Fibroblast of skin of back (primary cell): ENCODE measurements at places on chromosomes 4 and X.
A peak's percentile ranks its signal among the peaks of the same experiment; 100 is the strongest.

DNA sequence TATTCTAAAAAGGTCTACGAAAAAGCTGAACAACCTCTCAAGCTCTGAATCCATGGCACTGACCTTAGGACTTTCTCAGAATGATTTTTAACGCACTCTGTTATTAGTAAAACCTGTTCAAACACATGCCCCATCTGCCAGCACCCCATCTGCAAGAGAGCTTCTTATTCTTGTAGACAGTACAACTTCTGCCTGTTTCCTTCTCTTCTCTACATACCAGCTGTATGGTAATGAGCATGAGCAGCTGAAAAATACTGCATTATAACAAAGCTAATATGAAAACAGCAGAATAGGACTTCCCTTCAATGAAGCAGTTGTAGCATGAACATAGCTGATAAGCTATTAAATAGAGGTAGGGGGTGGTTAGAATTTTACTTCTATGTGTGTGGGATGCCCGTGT is 167.9 kb downstream of the FBXW7 start:
- DNase-seq = no peak

- no peak for DNase-seq
Observed at GRCh38 chr4:23333556-23333945, 556.3 kb downstream of the PPARGC1A start.

DNA sequence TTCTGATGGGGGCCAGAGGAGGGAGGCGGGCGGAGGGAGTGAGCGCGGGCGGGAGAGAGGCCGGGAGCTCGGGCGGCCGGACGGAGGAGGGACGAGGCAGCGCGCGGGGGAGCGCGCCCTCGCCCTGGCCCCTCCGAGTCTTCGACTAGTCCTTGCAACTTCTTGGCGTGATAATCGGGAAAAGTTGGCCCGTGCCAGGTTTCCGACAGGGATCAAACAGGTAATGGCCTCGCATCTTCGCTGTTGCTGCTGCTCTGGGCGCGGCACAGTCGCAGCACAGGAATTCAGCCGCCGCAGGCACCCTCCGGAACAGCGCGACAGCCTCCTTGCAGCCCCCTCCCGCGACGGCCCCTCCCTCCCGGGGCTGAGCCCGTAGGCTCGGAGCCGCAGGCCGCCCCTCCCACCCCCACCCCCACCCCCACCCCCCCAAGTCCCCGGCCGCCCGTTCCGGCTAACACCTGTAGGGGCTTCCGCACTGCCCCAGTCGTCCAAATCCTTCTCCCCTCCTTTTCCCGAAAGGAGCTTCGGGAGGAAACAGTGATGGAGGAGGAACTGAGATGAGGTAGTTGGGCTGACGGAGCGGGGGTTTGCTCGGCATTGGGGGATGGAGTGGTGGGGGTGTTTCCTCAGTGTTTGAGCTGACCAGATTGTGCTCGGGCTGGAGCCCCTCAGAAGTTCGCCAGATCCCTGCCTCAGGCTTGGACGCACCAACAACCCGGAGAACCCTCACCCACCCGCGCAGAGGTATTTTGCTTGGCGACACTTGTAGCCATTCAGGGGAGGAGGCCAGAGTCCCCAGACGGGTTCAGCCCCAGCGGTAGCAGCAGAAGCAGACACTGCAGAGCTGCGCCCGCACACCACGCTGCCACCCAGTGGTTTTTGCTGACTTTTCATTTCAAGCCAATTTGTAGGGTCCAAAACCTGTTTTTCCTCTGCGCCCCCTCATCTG is at the start of gene FGF13:
FGF13 (minus strand) TSS at position 319 of the 949 bp plus-strand sequence. CDS start 714 bp downstream, outside the sequence.
- DNase-seq = peak; percentile 38

DNA sequence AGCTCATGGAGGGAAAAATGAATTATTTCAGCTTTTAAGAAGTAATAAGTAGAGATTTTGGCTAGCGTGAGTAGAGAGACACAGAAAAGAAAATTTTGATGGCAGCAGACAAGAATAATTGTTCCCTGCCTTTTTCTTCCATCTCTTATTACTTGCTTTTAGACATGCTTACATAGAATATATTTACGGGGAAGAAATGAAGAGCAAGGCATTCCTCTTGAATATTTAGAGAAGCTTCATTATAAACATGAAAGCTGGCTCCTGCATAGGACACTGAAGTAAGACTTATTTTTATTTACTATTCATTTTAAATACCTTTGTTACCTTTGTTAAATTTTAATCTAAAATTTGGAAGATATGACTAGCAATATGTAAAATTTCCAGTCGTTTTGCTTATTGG is 32.2 kb downstream of the DCK start:
- no peak for DNase-seq

- DNase-seq = no peak
Observed at GRCh38 chrX:95539041-95539440, 1145.6 kb upstream of the DIAPH2 start.

DNA sequence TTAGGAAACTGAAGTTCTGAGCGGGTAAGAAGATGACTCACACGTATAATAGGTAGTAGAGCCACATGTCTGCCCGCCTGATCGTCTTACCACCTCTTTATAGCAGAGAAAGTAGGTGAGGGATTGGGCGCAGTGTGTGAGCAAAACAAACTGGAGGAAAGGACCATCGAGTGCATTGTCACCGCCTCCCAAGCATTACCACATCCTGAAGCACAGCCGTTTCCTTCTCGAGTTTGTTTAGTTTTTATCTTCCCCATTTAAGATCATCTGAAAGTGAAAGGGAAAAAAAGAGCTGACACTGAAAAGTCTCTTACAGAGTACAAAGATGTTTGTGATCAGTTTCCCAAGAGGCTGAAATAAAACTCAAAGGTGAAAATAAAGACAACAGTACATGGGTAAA is 14.8 kb downstream of the PDK3 start:
- DNase-seq = no peak

GRCh38 chrX:68694435-68695205 is 47.2 kb downstream of the STARD8 start:
- no peak for DNase-seq

GRCh38 chr4:104449537-104449936 is 45.2 kb downstream of the CXXC4 start:
- DNase-seq = no peak

- DNase-seq = no peak
Observed at GRCh38 chr4:155999725-156000124, 46.1 kb upstream of the CTSO start.

DNA sequence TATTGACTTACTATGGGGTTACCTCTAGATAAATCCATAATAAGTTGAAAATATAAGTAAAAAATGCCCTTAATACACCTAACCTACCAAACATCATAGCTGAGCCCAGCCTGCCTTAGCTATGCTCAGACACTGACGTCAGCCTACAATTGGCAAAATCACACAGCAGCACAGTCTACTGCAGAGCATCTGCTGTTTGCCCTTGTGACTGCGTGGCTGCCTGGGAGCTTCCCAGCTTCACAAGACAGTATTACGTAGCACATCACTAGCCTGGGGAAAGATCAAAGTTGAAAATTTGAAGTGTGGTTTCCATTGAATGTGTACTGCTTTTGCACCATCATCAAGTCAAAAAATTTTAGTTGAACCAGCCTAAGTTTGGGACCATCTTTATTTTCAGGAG is 8.8 kb downstream of the HTT-AS start:
- DNase-seq = no peak

DNA sequence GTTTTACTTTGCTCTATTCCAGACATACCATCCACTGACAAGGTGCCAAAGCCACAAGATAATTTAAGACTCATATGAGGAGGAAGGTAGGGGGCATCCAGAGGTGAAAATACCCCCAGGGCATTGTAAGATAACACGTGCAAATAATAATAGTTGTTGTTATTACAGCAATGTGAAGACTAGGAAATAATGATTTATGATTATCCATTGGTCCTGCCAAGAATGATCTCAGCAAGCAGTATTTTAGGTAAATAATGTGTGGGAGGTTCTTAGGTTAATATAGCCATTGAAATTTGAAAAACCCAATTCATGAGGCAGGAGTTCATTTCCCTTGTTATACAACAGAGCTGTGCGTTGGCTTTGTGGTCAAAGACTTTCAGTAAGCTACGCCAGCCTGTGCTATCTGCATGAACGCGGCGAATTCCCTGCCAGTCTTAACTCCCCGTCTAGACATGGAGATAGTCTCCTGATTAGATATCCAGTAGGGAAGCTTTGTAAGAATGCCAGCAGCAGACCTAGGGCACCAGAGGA is 47.2 kb upstream of the MXRA5 start:
- DNase-seq = peak; percentile 17

- no peak for DNase-seq
Observed at GRCh38 chr4:145298885-145299284, 118.5 kb upstream of the OTUD4 start.

DNA sequence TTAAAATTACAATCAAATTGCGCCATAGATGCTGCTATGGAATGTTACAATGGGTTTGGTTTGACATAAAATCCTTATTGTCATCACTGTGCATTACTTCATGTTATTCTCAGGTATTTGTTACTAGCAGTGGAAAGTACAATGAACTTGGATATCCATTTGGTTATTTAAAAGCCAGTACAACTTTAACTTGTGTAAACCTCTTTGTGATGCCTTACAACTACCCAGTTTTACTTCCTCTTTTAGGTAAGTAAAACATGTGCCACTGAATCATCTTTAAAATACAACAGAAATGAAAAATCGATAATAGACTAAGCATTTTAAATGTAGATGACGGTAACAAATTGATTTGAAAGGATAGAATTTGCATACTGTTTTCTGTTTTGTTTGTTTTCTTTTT is 35.6 kb downstream of the INTS6L start:
- no peak for DNase-seq

DNA sequence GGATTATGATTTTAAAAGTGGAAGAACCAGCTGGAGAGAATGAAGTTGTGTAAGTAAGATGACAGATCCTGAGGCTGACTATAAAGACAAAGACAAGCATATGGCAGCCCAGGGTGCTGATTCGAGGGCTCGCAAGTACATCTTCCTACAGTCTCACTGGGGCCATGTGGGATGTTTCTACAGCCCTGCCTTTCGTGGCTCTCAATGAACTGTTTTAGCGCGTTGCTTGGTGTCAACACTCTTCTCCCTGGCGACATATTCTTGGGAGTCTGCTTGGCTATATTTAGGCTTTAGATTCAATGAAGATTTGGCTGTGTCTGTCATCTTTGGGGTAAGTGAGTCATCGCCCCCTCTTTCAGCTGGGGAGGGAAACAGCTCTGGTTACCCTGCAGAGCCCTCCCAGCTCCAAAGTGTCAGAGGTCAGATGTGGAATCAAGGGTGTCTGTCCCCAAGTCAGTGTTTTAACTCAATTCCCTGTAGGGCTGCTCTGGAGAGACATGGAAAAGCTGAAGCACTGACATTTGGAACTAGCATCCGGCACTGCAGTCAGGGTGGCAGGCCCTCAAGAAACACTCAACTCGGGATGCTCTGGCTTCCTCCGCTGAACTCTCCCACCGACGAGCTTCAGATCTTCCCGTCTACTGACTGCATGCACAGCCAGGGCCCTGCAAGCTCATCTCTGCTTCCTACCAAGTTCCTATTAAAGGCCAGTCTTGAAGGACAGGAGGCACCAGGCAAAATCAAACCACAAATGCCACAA is 65.7 kb downstream of the GATB start:
- DNase-seq = no peak

DNA sequence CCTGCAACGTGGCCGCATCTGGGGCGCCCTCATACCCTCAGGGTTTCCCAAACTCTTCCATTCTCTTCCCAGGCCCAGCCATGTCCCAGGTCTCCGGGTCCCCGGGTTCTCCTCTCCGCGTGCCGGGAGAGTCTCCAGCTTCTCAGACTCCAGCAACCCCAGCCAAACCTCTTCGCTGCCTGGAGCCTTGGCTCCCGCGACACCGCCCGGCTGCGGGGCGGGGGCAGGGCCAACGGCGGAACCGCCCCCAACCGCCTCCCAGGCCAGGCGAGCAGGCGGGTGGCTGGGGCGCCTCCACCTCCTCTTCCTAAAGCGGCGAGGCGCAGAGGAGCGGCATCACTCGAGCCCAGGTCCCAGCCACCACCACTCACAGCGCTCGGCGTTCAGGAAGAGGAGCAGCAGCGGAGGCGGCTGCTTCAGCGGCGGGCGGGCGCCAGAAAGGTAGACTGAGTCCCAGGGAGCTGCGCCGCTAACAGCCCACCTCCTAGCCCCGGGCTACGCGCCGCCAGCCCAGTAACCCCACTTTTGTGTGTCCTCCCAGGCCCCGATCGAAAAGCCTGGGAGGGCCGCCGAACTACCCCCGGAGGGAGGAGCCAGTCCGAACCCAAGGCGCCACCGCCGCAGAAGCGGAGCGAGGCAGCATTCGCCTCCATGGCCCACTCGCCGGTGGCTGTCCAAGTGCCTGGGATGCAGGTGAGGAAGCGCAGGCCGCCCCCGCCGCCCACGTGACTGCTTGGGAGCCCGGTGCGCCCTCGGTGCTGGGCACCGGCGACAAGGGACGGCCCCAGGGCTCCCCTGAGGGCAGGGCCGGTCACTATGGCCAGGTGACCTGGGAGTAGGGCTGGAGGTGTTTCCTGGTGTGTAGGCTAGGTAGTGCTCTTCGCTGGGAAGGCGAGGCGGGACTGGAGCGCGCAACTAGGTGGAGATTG is at the start of gene STK26:
STK26 (plus strand) TSS at position 336 of the 929 bp plus-strand sequence; CDS start at position 652, 316 bp downstream.
- peak; percentile 73 for DNase-seq

GRCh38 chrX:153926858-153927671 is 1.0 kb upstream of the ARHGAP4 start:
- DNase-seq = peak; percentile 44

- no peak for DNase-seq
Observed at GRCh38 chrX:1518512-1518911, 18.5 kb downstream of the P2RY8 start.

DNA sequence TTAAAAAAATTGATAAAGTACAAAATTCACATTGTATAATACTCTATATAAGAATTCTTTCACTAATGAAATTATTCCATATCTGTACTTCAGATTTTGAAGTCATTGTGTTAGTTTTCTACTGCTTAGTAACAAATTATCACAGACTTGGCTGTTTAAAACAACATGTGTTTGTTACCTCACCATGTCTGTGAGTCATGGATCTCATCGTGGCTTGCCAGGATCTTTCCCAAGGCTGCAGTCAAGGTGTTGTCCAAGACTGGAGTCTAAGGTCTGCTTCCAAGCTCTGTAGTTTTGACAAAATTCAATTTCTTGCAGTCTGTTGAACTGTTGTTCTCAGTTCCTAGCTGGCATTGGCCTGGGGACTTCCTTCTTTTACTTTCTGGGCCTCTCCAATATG is 1286.9 kb downstream of the ADGRL3 start:
- no peak for DNase-seq

GRCh38 chr4:121800638-121800960 is 524 bp upstream of the EXOSC9 start:
- DNase-seq = no peak
